Hematopoietic multipotent progenitor cell treated with erythropoietin and hydrocortisone succinate and interleukin-3 and kit ligand, for 8 days (in vitro differentiated cells): ENCODE measurements at places on chromosomes 2 and 18.

DNA sequence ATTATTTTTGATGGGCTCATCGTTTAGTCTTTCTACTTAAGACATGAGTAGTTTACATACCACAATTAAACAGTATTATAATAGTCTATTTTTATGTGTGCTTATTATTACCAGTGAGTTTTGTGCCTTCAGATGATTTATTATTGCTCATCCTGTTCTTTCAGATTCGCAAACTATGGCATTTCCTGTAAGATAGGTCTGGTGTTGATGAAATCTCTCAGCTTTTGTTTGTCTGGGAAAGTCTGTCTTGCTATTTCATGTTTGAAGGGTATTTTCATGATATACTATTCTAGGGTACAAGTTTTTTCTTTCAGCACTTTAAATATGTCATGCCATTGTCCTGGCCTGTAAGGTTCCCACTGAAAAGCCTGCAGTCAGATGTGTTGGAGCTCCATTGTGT lies 101.3 kb downstream of the DNAH7 start:
- no peak for DNase-seq

DNA sequence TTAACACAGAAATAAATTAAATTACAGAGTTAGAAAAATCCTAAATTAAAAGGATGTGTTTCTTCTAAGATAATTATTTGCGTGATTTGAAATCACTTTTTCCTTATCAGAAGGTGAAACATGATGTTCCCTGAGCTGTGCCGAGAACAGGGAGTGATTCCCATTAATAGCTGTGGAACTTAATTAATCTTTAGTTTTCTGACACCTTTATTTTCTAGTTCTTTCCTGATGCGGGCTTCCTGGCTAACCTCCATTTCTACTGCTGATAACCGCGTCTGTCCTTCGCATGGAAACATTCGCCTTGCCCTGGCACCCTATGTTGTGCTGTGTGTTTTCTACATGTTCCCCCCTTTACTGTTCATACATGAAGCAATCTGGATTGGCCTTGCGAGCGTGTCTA lies 172.9 kb downstream of the FAM210A start:
- no peak for DNase-seq

DNA sequence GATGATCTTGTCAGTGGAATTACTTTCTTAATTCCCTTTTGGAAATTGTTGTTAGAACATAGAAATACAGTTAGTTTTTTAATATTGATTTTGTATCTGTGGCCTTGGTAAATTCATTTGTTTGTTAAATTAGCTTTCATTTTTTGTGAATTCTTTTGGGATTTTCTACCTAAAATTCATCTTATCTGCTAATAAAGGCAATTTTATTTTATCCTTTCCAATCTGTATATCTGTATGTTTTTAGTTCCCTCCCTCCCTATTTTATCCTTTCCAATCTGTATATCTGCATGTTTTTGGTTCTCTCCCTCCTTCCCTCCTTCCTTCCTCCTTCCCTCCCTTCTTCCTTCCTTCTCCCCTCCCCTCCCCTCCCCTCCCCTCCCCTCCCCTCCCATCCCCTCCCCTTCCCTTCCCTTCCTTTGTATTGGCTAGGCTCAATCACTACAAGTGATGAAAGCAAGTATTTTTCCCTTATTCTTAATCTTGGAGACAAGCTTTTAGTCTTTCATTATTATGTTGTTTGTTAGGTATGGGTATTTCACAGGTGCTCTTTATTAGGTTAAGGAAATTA lies 244.4 kb downstream of the ALK start:
- DNase-seq: no peak

DNA sequence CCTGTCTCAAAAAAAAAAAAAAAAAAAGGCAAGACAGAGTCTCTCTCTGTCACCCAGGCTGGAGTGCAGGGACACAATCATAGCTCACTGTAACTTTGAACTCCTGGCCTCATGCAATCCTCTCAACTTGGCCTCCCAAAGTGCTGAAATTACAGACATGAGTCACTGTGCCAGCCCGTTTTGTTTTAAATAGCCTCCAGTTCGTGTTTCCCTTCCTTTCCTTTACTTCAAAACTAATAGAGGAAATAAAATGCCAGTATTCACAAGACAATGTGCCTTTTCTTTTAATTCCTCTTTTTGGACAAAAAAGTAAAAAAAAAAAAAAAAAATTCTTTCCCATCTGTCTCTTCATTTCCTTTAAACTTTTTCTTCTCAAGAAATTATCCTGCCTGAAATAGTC lies 54.5 kb upstream of the ACMSD start:
- no peak for DNase-seq

DNA sequence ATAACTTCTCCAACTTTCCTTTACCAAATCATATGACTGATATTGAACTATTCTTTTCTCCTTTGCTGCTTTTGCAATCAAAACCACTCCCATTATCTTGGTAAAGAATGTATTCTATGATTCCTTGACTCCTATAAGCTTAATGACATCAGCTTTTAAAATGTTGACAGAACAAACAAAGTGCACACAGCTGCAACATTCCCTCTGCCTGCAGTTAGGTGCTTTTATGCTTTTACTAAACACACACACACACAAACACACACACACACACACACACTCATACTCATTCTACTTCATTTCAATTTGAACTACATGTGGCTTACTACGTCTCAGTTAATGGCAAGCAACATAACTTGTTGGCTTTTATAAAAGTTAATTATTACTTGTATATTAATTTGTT lies 946.6 kb downstream of the DPP10 start:
- DNase-seq: no peak

GRCh38 chr2:177078416-177078815 lies 134.2 kb upstream of the HNRNPA3 start:
- no peak for DNase-seq

DNA sequence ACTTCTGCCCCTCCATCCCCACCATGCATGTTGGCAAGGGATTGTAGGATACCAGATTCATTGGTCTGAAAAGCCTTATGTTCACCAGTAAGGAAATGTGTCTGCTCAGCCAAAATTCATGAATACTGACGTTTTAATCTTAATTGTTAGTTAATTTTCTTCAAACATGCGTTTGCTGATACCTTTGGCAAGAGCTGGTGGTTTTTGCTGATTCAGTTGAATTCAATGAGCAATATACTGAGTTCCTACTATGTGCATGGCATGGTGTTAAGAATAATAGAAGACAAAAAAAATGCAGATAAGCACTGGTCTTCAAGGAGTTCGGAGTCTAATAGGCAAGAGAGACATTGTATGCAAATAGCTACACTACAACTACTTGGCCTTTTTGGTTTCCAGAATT lies 811.6 kb downstream of the BCL11A start:
- DNase-seq: no peak

- no peak for DNase-seq
Measured at GRCh38 chr2:13488965-13489364, 772.2 kb downstream of the TRIB2 start.

DNA sequence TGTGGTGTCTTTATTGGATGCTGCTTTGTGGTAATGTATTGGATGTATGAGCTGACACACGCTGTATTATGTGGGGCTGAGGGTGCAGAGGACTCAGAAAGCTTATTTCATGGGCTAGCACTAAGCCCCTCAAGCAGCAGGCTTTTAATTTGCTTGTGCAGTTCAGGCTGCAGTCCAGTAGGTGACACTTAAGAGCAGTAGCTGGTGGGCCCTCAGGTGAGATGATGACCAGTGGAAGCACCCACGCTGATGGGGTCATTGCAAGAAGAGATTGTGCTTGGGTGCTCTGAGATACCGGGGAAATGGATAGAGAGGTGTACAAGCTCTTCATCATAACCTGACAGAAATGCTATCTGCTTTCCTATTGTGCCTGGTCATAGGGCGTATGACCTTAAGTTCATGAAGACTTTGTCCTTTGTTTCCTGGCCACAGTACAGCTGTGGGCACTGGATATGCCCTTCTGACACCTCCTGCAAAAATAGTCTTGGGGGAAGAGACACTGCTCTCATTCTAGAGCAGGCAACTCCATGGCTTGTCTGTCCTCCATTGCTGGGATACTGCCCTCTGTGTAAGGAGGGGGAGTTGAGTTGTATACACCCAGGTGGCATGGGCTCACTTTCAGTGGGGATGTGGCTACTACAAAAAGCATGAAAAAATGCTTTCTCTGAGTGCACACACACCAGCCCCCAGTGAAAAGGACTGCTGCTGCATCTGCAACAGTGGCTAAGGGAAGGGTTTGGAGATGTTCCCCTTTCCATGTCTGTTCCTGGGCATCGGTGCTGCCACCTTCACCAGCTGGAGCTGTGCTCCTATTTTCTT lies 205.7 kb upstream of the ZSWIM2 start:
- DNase-seq: no peak

GRCh38 chr18:59467497-59467896 lies 108.4 kb upstream of the LMAN1 start:
- DNase-seq: no peak

GRCh38 chr2:123468071-123468470 lies 557.0 kb upstream of the CNTNAP5 start:
- no peak for DNase-seq

DNA sequence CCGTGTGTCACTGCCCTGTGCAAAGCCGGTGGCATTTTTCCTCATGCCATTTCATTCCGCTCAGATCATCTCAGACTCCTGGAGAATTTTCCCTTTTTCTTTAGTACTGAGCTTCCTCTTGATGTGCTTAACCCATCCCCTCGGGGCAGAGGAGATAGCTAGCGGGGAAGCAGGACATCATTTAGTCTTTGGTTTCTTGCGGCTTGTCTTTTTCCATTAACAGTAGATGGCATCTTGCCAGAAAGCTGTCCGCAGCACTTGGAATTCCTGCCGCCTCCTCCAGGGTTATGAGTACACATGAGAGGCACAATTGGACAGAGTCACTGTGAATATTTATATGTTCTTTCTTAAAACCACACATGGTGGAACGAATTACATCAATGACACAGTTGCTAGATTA lies 226.6 kb downstream of the ALPK2 start:
- no peak for DNase-seq

DNA sequence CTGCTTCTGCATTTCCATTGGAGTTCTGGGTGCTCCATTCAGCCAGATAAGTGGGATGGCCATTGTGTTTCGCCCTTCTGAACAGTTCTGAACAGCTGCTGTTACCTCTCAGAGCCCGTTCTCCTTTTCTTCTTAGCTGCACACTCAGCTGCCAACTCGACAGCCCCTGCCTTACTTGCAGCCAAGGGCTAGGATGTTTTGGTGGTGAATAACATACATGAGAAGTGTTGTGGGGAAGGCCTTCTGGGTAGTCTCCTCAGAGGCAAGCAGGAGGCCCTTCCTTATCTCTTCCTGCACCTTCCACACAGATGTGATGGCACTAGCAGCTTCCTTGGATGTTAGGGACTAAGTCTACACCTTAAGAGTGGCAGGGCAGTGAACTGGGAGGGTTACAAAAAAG lies 138.4 kb upstream of the NOSTRIN start:
- peak; percentile 67 for DNase-seq

GRCh38 chr2:33442528-33443079 lies 33.8 kb upstream of the RASGRP3 start:
- no peak for DNase-seq

GRCh38 chr2:16625201-16625729 lies 40.4 kb downstream of the CYRIA start:
- peak; percentile 43 for DNase-seq

GRCh38 chr18:80022613-80023012 lies 11.6 kb upstream of the RBFA start:
- DNase-seq: peak; percentile 22

GRCh38 chr2:44821500-44821899 lies 120.0 kb upstream of the SIX3 start:
- DNase-seq: no peak

GRCh38 chr2:181574321-181574720 lies 82.6 kb downstream of the CERKL start:
- DNase-seq: no peak

DNA sequence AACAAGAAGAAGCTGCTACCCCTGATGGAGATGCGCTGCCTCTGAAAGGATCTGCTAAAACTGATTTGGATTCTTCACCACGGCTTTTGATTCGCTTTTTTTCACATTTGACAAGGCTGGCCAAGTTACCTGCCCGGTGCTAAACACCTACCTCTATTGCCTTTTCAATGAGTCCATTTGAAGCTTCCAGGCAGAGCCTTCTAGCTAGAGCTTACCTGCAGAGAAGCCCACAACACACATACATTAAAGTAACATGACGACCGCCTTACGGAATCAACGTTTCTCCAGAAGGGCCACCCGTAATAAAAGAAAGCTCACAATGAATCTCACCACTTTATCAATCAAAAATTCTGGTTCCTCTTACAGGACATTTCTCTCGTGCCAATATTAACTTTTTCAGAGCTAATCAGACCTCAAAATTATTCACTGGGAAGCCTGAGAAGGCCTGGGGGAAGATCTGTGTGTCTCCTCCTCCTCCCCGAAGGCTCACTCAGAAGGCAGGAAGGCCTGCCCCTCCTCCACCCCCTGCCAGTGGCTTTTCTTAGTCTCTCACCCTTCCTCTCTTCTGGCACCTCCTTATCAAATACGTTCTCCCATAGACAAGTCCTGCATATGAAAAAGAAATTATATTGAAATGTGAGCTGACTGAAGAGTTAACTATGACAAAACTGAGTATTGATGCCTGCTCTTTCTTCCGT lies 171.0 kb downstream of the DNER start:
- no peak for DNase-seq

GRCh38 chr2:126776692-126777619 lies 121.0 kb downstream of the GYPC start:
- peak; percentile 77 for DNase-seq

GRCh38 chr2:18356676-18357075 lies 203.8 kb downstream of the RDH14 start:
- no peak for DNase-seq

DNA sequence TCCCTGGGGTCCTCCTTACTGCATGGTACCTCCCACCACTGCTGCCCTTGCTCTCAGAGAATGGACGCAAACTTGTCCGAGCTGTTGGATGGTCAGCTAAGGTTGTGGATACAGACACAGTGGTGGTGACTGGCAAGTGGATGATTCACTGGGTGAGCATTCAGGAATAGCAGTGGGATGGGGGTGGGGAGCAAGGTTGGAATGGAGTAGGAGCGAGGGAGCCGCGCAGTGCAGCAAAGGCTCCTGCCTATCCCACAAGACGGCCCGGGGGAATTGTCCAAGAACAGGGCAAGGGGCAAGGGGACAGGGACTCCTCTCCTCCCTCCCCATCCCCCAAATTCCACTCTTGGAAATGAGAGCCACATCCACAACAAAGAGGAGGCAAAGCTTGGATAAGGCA lies 102.2 kb downstream of the PIEZO2 start:
- no peak for DNase-seq

DNA sequence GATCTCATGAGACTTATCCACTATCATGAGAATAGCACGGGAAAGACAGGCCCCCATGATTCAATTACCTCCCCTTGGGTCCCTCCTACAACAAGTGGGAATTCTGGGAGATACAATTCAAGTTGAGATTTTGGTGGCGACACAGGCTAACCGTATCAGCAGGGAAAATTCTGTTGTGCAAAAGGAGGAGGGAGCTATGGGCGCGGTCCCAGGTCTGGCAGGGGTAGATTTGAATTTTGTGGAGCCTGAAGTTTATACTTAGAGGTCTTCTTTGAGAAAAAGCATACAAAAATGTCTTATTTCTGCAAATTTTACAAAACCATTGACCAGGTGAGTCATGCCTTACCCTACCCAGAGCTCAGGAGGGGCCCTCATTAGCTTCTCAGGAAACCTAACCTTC lies 36.6 kb downstream of the SLC4A3 start:
- peak; percentile 14 for DNase-seq

- DNase-seq: no peak
Measured at GRCh38 chr2:61949714-61950560, 44.5 kb downstream of the COMMD1 start.

- DNase-seq: no peak
Measured at GRCh38 chr2:37343537-37344434, 644 bp upstream of the QPCT start.

GRCh38 chr2:10772868-10773215 lies 39.7 kb downstream of the PDIA6 start:
- DNase-seq: no peak
